ENCODE measurements at places on chromosomes 1 and 21.
A peak's percentile ranks its signal among the peaks of the same experiment; 100 is the strongest.

- DNase-seq = no peak
These were observed 845.4 kb upstream of the CXADR start for GRCh38 chr21:16667395-16667794.

DNA sequence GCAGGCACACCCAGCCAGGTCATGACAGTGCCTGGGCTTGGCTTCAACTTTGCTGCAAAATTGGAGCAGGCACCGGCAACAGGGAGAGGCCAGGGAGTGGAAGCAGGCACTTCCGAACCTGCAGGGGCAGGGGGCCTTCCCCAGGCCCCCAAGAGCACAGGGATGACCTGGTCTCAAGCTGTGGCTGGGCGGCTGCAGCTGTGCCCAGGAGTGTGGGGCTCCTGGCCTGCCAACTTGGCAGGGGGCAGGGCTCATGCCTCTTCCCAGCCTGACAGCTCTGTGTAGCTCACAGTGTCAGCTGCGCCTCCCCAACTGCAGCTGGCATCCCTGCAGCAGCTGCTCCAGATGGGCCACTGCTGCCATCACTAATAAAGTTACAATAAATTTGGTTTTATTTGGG, 51.5 kb upstream of the SCYL3 start:
- DNase-seq = no peak

- DNase-seq = no peak
These were observed 14.1 kb upstream of the ZBTB40 start for GRCh38 chr1:22437573-22437972.

GRCh38 chr1:21553116-21553926, 44.1 kb downstream of the ALPL start:
- no peak for DNase-seq

GRCh38 chr1:36352910-36353878, 29.7 kb upstream of the EVA1B start:
- peak; percentile 14 for DNase-seq

- no peak for DNase-seq
These were observed 74.1 kb downstream of the ZNF648 start for GRCh38 chr1:181987334-181987895.

DNA sequence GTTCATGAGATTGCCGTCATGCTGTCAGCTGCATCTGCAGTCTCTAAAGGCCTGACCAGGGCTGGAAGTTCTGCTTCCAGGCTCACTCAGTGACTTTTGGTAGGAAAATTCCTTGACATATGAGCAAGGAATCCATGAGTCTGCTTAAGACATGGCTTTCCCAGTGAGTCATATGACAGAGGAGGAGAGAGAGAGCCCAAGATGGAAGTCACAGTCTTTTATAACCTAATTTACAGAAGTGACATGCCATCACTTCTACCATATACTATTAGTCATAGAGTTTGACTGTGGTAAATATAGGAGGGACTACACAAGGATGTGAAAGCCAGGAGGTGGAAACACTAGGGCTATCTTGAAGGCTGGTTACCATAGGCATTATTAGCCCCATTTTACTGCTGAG, 115.2 kb downstream of the ROR1 start:
- no peak for DNase-seq

- no peak for DNase-seq
These were observed 10.2 kb downstream of the EEIG2 start for GRCh38 chr1:108570128-108570527.

GRCh38 chr1:209728466-209728865, 23.8 kb downstream of the HSD11B1 start:
- no peak for DNase-seq

GRCh38 chr1:68429233-68429808, 20.4 kb downstream of the RPE65 start:
- DNase-seq = no peak

- DNase-seq = no peak
These were observed 12.4 kb downstream of the EIF4G3 start for GRCh38 chr1:21164266-21164665.

DNA sequence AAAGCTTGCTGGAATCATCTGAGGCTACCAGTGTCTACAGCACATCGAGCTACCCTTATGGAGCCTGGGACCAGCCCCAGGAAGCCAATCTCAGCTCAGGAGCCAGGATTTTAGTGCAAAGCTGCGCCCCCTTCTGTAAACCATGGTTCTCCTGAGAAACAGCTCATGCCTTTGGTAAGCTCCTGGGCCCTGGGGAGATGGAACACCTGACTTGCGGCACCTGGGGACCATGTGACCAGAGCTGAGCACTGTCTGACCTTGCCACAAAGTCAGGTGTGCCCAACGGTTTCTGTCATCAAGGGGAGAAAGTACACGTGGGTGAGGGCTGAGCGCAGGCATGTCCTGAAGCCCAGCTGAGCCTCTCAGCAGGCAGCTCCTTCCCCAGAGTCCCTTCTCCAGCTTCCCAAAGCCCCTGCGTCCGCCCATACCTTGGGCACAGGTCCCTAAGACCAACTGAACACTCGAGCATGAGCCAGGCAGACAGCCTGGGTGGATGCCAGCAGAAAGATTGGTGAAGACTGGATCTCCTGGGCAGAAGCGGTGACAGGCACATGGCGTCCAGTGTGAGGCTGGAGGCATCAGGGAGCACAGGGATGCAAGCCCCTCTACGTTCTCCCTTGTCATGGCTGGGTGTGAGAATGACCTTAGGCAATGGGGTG, 57.9 kb upstream of the TENT5B start:
- DNase-seq = no peak

DNA sequence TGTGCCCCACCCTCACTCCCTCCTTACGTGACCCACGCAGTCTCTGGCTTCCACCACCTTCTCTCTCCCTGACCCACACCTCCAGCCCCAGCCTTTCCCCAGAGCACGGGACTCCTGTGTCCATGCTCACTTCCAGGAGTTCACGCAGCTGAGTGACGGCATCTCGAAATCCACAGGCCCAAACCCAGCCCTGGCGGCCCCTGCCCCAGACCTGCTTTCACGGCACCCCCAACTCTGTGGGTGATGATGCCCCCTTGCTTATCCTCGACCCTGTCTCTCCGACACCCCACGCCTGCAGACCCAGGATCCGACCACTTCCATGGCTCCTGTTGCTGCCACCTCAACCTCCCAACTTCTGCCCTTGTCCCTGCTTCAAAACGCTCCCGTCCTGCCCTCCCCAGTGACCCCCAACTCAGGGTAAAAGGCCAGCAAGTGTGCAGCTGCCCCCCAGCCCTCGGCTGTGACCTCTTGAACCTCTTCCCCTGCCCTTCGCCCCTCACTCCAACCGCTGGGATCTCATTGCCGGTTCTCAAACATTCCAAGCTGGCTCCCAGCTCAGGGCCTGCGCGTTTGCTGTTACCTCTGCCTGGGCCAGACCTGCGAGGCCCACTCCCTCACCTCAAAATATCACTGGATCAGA, 30.4 kb upstream of the LAPTM5 start:
- no peak for DNase-seq

DNA sequence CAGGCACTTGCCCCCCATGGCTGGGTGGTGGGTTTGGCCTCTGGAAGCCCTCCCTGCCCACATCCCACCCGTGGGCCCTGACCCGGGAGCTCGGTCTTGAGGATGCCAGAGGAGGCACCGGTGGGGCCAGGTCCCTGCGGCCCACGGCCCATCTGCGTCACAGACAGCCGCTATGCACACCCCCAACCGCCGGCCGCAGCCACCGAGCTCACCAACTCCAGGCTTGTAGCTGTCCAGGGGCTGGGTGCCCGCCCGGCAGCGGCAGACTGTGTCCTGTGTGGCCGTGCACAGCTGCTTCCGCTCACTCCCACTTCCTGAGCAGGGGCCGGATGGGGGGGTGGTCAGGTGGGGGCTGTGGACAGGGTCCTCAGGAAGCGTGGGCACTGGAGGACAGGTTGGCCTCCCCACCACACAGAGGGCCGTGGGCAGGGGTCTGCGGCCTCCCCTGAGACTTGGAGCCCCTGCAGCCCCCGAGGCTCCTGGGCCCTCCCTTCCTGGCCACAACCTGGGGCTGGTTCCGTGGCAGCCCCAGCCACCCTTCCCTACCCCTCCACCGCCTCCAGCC, 1.1 kb downstream of the TNFRSF4 start:
- DNase-seq = no peak

DNA sequence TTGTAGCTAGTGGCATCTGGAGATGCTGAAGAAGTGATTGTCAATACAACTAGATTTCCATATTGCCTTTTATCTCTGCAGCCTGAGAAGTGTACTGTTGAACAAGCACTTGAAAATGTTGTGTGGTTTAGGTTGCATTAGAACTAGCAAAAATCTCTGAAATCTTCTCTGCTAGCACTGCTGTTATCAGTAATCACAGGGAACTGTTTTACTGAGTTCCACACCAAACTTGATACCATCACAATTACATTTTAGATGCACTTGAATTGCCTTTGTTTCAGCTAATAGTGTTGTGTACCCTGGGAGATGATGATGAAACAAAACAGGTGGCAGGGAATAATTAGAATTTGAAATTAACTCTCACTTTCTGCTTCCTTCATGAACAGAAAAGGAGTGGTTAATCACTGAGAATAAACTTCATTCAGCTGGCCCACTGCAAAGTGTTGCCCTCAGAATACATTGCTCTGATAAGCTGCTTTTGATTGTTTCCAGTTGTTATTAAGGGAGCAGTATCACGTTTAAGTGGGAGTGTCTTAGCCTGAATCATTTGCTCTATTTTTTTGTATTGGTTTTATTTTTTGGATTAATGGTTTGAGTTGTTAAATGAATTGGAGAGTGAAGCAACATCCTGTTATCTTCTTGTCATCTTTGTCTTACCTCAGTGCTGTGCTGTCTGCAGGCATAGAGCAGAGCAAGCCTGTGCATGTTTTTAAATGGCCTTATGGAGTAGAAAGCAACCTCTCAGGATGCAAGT, 13.0 kb downstream of the FAM20B start:
- no peak for DNase-seq

GRCh38 chr1:163844459-163844858, 522.7 kb downstream of the NUF2 start:
- no peak for DNase-seq

GRCh38 chr21:42764883-42765282, 111.5 kb downstream of the PDE9A start:
- DNase-seq = no peak

GRCh38 chr1:41672173-41672572, 187.7 kb upstream of the EDN2 start:
- no peak for DNase-seq

DNA sequence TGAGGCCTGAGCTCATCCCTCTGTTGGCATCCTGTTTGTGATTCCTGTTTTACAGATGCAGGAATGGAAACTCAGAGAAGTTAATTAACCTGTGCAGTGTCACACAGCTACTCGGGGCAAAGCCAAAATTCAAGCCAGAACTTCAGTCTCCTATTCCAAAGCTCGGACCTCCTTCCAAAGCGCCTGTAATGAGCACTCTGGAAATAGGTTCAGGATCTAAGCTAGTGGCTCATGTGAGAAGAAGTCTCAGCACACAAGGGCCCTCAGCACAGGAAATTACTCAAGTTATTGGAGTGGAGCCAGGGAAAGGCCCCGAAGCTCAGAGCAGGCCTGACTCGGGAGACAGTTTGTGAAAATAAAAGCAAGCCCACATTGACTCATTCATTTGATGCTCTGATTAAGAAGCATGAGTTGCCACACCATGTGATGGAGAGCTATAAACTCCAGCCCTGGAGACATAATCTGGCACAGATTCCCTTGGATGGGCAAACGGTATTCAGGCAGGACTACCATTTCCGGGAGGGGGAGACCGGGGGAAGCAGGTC, 50.6 kb upstream of the LYST start:
- peak; percentile 75 for DNase-seq

GRCh38 chr21:40852563-40852962, 5.6 kb upstream of the DSCAM start:
- DNase-seq = no peak

DNA sequence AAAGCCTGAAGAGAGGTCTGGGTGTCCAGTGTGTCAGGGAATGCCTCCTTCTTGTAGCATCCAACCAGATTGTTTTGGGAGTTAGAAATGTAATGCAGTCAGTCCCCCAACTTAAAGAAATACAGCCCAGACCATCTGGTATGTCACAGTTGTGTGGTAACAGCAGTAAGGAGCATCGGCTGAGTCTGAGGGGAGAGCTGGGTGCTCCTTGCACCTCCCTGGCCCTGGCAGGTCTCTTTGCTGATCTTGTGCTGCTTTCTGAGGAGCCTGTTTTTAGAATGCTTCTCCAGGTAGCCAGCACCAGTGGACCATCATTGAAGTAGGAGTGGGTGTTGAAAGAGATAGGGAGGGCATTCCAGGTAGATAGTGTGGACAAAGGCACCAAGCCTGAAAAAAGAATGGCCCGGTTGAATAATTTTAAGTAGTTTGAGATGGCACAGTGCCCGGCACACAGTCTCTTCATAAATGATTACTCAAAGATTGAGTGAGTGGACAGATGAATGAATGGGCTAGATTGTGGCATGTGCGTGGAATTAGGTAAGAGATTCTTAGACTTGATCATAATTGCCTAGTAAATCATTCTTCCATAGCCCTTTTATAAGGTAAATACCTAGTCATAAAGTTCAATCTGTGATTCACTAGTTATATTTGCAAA, 46.5 kb downstream of the LAMC1 start:
- no peak for DNase-seq

Data from GOT3 (cell line).